ENCODE measurements at places on chromosomes 16 and 17.

GRCh38 chr17:58156839-58157803, 8.9 kb downstream of the OR4D1 start:
- peak; percentile 18 for DNase-seq

- no peak for DNase-seq
These were observed 183.0 kb downstream of the PHKB start for GRCh38 chr16:47644166-47644565.

GRCh38 chr17:68910251-68910705, 44.9 kb downstream of the ABCA8 start:
- no peak for DNase-seq

GRCh38 chr16:88922114-88922825, 54.7 kb downstream of the CBFA2T3 start:
- DNase-seq: no peak

DNA sequence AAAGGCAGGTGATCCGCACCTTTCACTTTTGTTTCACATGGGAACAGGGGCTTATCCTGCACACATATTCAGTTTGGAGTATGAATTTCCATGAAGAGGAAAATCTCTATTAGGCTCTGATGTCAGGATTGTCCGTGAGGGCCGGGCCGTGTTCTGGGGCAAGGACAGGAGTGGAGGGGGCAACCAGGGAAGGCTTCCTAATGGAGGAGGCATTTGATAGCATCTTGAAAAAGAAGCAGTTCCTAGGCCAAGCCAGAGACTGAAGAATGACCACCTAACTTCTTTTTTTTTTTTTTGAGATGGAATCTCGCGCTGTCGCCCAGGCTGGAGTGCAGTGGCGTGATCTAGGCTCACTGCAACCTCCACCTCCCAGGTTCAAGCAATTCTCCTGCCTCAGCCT, 174.2 kb downstream of the SEC14L1 start:
- no peak for DNase-seq

DNA sequence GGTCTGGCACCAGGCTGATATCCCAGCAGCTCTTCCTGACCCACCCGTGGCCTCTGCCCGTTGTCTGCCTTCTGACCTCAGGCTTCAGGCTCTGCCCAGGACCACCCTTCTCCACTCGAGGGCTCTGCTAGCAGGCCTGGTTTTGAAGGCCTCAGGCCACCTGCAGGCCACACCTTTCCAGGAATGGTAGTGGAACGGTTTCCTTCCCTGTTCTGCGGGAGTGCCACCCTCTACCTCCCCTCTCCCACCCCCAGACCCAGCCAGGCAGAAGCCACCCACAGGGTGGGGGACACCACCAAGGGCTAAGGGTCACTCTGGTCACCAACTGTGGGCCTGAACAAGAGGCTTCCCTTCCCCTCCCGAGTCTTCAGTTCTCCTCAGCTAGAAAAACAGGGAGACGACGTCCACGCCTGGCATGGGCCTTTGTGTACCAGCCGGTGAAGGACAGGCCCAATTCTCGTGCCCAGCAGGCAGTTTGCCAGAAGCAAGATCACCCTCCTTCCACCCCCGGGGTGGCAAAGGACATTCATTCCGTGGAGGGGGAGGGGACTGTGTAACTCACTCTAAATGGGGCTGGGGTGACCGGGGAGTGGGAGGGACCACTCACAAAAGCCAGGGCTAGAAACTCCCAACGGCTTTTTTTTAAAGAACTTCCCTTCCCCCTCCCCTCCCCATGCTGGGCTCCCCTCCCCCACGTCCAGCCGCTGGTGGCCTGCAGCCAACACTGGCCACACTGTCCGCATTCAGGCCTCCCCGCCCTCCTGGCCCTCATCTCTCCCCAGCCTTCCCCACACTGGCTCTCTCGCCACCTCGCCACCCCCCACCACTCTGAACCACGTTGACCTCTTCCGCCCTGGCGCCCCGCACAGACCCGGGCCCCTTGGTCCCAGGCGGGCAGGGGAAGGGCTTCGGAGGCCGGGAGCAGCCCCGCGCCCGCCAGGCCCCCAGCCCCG, 7.7 kb downstream of the CBX4 start:
- DNase-seq: no peak

GRCh38 chr16:49061137-49061714, 220.4 kb downstream of the CBLN1 start:
- DNase-seq: no peak

All from activated CD4-positive, CD25-positive, alpha-beta regulatory T cell treated with anti-CD3 and anti-CD28 coated beads, Interleukin-2, amount 50 U/mL, for 16 hours (primary cell).